ENCODE measurements at places on chromosomes 2 and 18. TPM values are rescaled to one million over a fixed set of nuclear protein-coding genes. Genes with fewer than 3 reads are reported as not detected.

THSD7B gene
- not detected for total RNA-seq

HRH4 gene
- 0.06 TPM for total RNA-seq

LOXHD1 gene
- not detected for total RNA-seq

GRCh38 chr2:119751706-119752105 lies 8.0 kb upstream of the PTPN4 start:
- no peak for DNase-seq

GRCh38 chr2:12006850-12007249 lies 260.4 kb downstream of the LPIN1 start:
- peak; percentile 61 for DNase-seq

SLC16A14 gene
- 2.1 TPM for total RNA-seq

DNA sequence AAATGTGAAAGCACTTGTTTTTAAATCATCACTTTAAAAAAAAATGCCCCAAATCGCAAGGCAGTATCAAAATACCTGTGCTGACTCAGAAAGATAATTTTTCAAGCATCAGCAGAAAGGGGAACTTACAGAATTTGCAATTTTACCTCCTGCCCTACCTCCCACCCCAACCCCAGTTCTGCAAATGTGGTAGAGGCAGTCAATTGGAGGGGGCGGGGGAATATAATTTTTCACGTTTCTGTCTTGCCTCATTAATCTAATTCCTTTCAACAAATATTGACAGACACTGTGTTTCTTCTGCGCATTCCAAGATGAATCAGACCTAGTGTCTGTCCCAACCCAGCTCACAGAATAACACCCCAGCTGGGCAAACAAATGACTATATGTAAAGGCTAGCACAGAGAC lies 76.8 kb downstream of the ALPK2 start:
- DNase-seq, result no peak

ZNF385B gene
- total RNA-seq, result not detected

ANKRD44 gene
- total RNA-seq, result 7.4 TPM

KCNF1 gene
- not detected for total RNA-seq

DNA sequence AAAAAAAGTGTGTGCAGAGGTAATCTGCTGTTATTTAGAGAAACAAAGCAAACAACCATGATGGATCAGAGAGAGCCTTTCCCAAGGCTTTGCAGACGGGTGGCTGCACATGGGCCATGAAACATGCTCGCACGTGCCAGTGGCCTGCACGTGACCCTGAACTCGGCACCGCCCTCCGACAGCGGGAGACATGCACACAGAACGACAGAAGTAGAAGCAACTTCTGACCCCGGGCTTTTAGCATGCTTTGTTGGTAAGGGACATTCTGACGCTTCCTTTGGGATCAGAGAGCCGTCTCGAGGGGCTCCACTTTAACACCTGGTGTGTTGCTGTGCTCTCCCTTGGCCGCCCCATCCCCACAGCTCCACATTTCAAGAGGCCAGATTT lies 112.5 kb downstream of the KCNF1 start:
- no peak for DNase-seq

GRCh38 chr2:58006256-58006951 lies 40.2 kb upstream of the VRK2 start:
- DNase-seq, result no peak

NPHP1 gene
- 7.5 TPM for total RNA-seq

GRCh38 chr2:193253014-193253530 lies 1058.3 kb upstream of the TMEFF2 start:
- DNase-seq, result no peak

RGPD4 gene
- not detected for total RNA-seq

DNA sequence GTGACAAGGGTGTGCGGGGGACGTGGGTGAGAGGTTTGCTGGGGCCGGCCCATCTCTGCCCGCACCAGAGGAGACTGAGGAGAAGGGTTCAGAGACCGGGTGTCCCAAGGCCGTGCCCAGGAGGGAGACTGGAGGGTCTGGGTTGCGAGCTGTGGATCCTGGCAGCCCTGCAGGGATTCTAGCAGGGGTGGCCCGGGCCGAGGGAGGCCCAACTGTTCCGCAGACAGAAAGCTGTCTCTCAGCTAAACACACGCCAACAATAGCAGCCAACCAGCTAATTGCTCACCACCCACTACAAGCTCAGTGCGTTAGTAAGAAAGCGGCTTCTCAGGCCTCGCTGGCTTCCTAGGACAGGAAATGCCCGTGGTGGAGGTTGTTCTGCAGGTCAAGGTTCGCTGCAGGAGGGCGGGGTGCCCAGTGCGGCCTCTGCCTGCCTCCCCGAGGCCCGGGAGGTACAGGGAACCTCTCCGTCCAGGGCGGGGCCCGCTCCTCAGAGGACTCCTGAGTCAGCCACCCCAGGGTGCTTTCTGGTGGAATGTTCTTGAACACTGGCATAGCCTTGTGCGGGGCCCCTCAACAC lies 282.0 kb upstream of the PXDN start:
- DNase-seq, result peak; percentile 69

DNA sequence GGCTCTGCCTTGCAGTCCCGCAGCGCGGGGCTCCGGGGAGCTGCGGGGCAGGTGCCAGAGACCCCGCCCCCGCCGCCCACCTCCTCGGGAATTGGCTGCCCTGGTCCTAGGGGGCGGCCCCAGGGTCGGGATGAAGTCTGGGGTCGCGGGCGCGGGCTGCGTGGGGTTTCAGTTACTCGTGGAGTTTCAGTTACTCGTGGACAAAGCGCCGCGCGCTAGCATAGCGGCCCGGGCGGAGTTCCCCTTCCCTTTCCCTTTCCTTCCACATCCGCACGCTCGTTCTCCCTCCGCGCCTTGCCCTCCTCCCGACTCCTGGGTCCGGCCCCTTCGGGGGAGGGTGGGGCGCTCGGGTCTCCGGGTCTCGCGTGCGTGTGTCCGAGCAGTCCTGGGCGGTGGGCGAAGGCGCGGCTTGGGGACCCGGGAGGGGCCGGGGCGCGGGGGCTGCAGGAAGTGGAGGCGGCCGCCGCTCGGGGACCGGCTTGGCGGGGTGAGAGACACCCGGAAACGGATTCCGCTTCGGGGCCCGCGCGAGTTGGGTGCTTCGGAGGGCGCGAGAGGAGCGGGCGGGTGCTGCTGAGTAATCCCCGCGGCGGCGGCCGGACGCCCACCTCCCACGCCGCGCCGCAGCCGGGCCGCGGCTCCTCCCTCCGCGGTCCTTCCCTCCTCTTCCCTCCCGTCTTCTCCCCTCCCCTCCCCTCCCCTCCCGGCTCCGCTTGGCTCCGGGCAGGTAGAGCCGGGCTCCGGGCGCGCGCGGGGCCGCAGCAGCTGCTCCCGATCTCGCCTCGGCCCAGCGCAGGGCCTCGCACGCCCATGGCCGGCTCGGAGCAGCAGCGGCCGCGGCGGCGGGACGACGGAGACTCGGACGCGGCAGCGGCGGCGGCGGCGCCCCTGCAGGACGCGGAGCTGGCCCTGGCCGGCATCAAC lies at the start of gene TTC39C:
Gene TTC39C, plus strand, starts transcription at position 693 of the 924 bp plus-strand sequence. Its CDS starts 118 bp downstream, at position 811.
- DNase-seq, result peak; percentile 81

GRCh38 chr18:79540904-79541282 lies 138.7 kb upstream of the CTDP1 start:
- no peak for DNase-seq

GALR1 gene
- total RNA-seq, result not detected

DAW1 gene
- 5.2 TPM for total RNA-seq

IL37 gene
- total RNA-seq, result not detected

SLC9A4 gene
- not detected for total RNA-seq

GRCh38 chr2:167345559-167345958 lies 457.3 kb downstream of the XIRP2 start:
- no peak for DNase-seq

DNA sequence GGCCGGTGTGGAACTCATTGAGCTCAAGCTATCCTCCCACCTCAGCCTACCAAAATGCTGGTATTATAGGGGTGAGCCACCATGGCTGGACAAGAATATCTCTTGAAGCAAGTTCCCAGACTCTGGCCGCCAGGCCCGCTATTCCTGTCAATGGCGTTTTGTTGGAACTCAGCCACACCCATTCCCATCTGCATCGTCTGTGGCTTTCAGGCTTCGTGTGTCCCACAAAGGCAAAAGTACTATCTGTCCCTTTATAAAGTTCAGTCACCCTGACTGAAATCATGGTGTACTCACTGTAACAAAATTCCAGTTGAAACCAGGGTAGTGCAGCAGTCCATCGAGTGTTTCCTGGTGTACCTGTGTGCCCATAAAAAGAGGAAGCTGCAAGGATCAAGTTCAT lies 96.7 kb downstream of the SH3BP4 start:
- DNase-seq, result no peak

- DNase-seq, result no peak
Observed at GRCh38 chr18:49175071-49175470, 224.3 kb upstream of the SMAD7 start.

- no peak for DNase-seq
Observed at GRCh38 chr2:202149936-202150335, 76.9 kb downstream of the KIAA2012 start.

CRACDL gene
- 1.3 TPM for total RNA-seq

RBKS gene
- 3.4 TPM for total RNA-seq

- no peak for DNase-seq
Observed at GRCh38 chr18:9210966-9211365, 74.4 kb downstream of the ANKRD12 start.

DNA sequence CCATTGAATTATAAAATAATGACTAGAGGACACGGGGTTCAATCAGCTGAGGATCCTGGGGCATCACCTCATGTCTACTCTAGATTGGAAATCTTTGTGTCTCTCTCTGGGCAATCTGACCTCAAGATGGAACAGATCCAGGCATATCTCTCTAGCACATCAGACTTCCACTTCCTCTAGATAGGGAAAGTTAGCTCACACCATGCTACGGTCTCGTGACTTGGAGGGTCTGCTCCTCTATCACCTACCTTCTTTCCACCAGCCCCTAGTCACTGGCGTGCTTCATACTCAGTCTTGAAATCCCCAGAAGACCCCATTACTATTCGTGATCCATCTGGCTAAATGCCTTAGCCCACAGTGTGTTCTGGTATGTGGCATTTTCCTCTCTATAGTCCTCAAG lies 148.8 kb downstream of the ANKRD44 start:
- no peak for DNase-seq

FAM161A gene
- 2.7 TPM for total RNA-seq

- DNase-seq, result no peak
Observed at GRCh38 chr2:159873258-159873657, 75.2 kb upstream of the CD302 start.

FLACC1 gene
- total RNA-seq, result not detected

DNA sequence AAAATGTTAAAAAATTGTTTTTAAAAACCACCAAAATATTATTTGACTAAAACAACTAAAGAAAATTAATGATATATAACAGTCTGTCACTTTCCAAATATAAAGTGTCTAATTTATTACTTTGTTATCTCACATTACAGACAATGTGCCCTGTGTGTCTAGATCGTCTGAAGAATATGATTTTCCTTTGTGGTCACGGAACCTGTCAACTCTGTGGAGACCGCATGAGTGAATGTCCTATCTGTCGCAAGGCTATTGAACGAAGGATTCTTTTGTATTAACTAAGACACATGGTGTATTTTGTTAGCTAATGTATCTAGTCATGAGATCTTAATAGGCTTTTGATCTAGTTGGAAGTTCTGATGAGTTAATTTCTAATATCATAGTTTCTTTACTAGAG lies 123.8 kb downstream of the MIB1 start:
- DNase-seq, result no peak

- DNase-seq, result no peak
Observed at GRCh38 chr2:72555943-72556342, 269.9 kb downstream of the EXOC6B start.

SKOR2 gene
- total RNA-seq, result not detected

All from Daoy (cell line).